Stimulated activated CD8-positive, alpha-beta memory T cell treated with anti-CD3 and anti-CD28 coated beads, Interleukin-15, amount 100 ng/mL, for 4 hours (primary cell): ENCODE measurements at places on chromosomes 13 and 19.

GRCh38 chr19:35246466-35247092 lies 2.2 kb upstream of the LSR start:
- DNase-seq = no peak

- DNase-seq = no peak
These were observed 56.9 kb upstream of the GTF2F2 start for GRCh38 chr13:45063261-45063860.

DNA sequence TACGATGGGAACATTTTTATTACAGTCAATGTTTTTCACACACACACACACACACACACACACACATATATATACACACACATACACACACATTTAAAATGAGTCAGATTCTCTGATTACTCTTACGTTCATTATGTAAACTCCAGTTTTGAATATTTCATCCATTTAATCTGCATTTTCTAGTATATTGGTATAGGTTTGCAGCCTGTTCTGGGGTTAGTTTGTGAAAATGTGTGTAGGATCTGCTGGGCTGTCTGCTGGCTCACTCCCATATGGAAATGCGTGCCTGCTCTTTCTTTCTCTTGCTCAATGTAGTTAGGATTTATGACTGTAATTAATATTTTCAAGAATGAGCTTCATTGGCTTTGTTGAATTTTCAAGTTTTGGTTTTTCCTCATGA lies 7.1 kb downstream of the LILRB2 start:
- DNase-seq = no peak

DNA sequence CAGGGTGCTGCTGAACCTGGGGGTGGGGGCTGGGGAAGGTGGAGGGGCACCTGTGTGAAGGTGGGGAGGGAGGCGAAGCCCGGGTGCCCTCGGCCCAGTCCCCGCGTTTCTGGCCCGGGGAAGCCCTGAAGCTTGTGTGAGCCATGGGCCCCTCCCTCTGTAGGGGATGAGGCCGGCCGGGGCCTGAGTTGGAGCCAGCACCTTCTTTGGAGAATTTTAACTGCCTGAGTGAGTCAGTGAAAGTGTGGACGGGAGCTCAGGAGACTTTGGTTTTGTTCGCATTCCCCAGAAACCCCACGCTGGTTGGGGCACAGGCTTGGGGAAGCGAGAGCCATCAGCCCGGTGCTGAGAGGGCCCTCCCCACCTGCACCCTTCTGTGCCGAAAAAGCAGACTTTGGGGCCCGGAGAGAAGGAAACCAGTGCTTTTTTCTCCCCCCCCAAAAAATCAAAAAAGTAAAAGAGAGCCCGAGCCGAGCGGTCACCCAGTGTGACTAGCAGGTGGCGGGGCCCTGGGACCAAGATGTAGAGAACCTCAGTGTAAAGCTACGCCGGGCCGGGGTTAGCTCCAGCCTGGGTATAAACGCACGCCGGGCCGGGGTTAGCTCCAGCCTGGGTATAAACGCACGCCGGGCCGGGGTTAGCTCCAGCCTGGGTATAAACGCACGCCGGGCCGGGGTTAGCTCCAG lies 45.1 kb downstream of the TMEM255B start:
- DNase-seq = no peak

DNA sequence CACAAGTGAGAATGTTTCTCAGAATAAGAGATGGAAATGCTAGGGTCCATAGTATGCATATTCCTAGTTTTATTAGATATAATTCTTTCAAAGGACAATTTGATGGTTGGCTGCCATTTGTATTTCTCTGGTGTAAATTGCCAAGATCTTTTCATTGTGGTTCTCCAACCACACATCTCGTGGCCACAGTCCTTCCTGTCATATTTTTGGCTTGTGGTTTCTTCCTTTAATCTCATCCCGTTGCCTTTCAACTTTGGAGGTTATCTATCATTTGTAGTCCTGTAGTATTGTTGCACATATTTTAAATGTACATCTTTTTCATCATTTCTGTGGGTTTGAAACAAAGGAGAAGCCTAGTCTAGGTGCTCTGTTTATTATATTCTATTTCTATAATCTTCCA lies 61.2 kb downstream of the WASF3 start:
- DNase-seq = no peak

- DNase-seq = no peak
These were observed 3.8 kb upstream of the PRKD2 start for GRCh38 chr19:46720503-46721239.

DNA sequence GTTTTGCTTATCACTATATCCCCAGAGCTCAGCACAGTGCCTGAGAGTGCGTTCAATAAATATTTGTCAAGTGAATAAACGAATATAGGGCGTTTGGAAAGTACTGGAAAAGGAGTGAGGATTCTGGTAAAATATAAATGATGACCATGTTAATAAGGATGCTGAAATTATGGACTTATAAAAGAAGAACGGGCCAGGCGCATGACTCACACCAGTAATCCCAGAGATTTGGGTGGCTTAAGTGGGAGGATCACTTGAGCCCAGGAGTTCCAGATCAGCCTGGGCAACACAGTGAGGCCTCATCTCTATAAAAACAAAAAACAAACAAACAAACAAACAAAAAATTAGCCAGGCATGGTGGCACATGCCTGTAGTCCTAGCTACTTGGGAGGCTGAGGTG lies 198.1 kb downstream of the VWA8 start:
- no peak for DNase-seq

GRCh38 chr13:33137721-33138120 lies 121.5 kb downstream of the KL start:
- no peak for DNase-seq

DNA sequence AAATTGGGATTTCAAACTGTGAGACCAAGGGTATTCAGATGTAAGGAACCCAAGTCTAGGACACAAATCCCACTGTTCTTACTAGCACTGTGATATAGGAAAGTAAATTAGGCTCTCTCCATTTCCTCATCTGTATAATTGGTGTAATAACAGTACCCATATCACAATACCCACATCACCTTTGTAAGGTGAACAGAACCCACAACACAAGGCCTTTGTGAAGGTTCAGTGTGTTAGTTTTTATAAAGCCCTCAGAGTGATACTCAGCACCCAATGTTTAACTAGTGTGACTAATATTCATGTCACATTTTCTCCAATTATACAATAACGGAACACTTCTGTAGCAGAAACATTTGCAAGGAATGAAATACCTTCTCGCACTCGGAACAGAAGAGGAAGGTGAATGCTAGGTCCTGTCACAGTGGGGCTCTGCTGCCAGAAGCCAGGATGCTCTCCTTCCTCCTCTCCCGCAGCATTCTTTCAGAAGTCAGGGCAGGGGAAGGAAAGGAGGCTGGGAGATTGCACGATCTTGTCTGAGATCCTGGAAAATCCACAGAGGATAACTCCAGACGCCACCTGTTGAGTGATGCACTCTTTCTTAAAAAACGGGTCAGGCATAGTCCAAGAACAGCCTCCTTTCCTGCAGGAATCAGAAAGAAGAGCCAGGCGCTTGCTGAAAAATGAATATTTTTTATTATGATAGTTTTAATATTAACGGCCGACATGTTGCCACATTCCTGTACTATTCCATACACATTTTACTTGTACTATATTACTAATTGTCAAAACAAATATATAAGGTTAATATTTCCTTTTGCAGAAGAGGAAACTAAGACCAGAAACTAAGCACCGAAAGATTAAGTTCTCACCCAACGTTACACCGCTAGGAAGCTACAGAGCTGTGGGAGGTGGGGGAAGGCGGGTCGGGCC lies 762 bp downstream of the ZNF45 start:
- no peak for DNase-seq
